ENCODE measurements at places on chromosomes 5 and 9. TPM values are rescaled to one million over a fixed set of nuclear protein-coding genes. Genes with fewer than 3 reads are reported as not detected.

TMEM252 gene
- total RNA-seq, result not detected

NAIF1 gene
- 14.9 TPM for total RNA-seq

NR4A3 gene
- 0.46 TPM for total RNA-seq

PCDHGB4 gene
- total RNA-seq, result 6.5 TPM

GTF3C4 gene
- total RNA-seq, result 19.0 TPM

MYOT gene
- not detected for total RNA-seq

STKLD1 gene
- 1.4 TPM for total RNA-seq

SV2C gene
- not detected for total RNA-seq

ACOT12 gene
- total RNA-seq, result not detected

GABRA6 gene
- not detected for total RNA-seq

DNA sequence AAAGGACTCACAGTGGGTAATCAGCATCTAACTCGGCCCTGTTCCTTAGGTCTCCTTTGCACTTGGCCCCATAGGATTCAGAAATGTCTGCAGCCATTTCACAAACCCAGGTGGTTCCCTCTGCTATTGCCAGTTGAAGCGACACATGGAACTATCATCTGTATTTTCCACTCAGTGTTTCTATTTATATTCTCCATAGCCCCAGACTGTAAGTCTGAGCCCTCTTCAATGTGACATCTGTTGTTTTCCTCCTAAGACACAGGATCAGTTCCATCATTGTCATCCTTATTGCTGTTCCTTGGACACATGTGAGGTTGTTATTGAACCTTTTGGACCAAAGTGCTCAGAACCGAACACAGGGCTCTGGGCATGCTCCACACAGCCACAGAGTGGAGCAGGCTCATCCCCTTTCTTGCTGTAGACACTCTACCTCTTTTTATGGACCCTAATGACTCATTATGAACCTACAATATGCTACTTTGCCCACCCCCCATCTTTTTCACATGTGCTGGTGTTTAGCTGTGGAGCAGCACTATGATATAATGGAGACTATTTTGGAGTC lies 36.4 kb downstream of the GARNL3 start:
- DNase-seq, result no peak

DNA sequence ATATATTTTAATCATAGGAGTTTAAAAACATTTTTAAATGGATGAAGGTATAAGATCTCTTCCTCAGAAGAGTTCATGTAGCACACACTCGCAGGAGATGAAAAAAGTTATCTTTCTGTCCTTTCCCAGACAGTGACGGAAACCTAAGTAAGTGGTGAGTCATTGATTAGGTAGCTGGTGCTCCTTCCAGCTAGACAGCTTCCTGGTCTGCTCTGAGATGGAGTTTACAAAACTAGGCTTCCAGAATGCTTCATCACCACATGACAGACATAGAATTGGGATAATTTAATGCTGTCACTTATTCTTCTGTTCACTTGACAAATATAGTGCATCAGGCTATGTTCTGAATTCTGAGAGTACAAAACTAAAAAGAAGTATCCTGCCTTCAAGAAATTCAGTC lies 2393.0 kb upstream of the C9orf72 start:
- no peak for DNase-seq

DNA sequence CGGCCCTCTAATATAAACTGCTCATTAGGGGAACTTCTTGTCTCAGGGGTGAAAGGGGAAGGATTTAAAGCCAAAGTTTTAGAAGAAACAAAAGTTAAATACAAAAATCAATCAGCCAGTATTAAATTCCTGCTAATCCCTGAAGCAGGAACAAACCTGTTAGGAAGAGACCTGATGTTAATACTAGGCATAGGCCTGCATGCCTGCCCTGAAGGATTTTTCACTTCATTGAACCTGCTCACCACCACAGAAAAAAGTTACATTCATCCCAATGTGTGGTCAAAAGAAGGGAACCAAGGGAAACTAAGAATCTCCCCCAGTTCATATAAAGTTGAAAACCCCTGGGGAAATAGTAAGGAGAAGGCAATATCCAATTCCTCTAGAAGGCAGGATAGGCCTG lies 9.4 kb upstream of the RNF180 start:
- DNase-seq, result no peak

DNA sequence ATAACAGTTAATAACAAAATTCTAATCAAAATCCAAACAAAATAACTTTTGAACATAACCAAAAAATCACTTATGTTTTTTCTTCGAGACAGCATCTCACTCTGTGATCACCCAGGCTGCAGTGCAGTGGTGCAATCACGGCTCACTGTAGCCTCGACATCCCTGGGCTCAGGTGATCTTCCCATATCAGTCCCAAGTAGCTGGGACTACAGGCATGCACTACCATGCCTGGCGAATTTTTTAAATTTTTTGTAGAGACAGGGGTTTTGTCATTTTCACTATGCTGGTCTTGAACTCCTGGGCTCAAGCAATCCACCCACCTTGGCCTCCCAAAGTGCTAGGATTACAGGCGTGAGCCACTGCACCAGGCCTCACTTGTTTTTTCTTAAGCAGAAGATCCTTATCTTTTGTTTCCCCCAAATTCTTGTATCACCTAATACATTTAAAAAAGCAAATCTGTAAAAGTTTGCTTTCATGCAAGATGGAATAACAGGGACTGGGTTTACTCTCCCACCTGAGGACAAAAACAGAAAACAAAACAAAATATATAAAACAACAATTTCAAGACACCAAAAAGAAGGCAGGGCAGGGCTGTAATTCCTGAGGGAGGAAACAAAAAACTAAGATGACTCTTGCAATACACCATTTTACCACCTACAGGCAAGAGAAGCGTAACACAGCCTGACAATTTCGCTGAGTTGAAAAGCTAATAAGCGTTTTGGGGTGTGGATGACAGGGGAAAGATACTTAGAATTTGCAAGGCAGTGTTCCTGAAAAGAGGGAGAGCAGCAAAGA lies 71.4 kb downstream of the RAPGEF6 start:
- DNase-seq, result no peak

- no peak for DNase-seq
These were observed 19.5 kb downstream of the SLC22A5 start for GRCh38 chr5:132389051-132389331.

DNA sequence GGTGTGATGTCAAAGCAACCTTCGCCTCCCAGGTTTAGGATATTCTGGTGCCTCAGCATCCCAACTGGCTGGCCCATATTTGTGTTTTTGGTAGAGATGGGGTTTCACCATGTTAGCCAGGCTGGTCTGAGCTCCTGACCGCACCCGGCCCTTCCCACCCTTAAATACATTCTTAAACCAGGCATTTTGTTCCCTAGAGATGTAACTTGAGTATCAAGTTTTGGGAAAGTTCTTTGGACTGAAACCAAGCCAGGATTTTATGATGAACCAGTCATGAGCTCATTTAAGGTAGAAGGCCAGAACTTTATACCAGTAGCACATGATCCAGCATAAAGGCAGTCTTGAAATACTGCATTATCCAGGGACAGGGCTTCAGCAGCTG lies 3.5 kb downstream of the RPL7A start:
- DNase-seq, result no peak

DNA sequence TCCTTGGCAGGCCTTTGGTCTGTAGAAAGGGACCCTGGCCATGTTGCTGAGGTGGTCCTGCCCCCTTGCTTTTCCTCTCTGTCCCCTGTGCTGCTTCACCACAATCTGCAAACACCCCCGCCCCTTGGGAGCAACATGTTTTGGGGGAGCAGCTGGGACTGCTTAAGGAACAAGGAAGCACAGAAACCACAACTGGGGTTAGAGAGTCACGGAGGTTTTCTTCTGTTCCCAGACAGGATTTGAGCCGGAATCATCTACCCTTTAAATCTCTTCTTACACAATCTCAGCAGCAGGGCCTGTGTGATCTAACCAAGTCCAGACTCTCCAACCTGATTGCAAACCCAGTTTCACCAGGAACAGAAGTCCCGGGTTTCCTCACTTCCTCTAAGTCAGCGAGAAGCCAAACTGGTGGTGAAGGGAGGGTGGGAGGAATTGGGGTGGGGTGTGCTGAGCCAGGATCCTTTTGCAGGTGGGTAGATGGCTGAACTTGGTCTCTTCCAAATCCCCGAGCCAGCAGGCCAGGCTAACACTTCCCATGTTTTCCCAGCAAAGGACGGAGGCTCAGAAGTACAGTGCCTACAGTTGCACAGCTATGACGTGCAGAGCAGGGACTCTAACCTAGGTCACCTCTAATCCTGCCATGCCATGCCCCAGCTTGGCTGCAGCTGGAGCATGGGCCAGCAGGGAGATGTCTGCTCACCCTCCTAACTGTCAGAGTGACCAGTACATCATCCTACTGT lies 25.0 kb downstream of the SH3PXD2B start:
- no peak for DNase-seq

DNA sequence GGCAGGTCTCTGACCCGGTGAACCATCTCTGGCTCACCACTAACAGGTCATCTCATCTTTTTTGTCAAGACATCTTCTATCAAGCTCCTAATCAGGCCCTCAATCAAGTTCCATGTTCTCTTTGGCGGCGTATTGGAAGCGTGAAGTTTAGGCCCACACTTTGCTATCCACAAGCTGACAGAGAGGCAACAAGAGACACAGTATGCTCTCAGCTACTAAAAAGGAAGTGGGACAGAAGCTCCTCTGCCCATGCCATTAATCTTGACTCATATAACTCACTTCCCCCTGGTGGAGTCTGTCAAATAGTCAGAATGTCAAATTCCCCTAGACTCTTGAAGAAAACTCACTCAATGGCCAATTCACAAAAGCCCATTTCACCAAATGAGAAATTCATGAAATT lies 77.6 kb upstream of the TMC1 start:
- DNase-seq, result no peak

DNA sequence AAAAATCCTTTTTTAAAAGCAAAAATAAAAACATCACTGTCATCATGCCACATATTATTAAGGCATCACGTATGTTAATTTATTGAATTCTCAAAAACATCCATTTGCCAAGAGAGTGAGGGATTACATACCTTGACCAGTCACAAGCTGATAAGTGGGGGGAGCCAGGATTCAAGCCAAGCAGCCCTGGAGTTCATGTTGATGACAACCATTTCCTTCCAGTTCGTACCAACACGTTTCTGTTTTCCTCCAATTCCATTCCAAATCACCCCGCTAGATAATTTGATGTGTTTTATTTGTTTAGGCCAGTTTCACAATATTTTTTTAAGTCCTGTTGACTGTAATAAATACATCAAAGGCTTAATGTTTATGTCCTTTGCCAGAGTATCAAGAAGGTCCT lies 53.0 kb downstream of the SLC1A3 start:
- DNase-seq, result no peak

GRCh38 chr9:84206801-84207370 lies 133.7 kb downstream of the SLC28A3 start:
- no peak for DNase-seq

DNA sequence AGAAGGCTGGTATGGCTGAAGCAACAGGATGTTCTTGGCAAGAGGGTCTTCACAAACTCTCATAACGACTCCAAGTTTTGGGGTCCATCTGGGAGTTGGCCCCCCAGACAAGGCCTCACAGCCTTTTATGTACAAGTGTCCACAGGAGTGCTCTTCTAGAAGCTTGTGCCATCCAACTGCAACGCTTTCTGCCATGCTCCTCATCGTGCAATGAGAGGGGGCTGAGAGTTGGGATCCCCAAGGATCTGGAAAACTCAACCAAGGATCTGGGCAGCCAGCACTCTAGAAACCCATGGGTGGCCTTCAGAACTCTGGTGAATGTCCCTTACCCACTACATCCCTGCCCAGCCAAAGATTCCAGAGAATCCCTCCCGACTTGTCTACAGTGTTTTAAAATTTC lies 8.5 kb upstream of the AMBP start:
- no peak for DNase-seq

- DNase-seq, result no peak
These were observed 629.3 kb upstream of the RGMB start for GRCh38 chr5:98144116-98144515.

- no peak for DNase-seq
These were observed 23.9 kb upstream of the DMRT2 start for GRCh38 chr9:1026219-1026618.

- DNase-seq, result no peak
These were observed 76.0 kb downstream of the COL15A1 start for GRCh38 chr9:99019510-99020331.

GRCh38 chr5:113092683-113093082 lies 116.1 kb downstream of the DCP2 start:
- DNase-seq, result no peak

DNA sequence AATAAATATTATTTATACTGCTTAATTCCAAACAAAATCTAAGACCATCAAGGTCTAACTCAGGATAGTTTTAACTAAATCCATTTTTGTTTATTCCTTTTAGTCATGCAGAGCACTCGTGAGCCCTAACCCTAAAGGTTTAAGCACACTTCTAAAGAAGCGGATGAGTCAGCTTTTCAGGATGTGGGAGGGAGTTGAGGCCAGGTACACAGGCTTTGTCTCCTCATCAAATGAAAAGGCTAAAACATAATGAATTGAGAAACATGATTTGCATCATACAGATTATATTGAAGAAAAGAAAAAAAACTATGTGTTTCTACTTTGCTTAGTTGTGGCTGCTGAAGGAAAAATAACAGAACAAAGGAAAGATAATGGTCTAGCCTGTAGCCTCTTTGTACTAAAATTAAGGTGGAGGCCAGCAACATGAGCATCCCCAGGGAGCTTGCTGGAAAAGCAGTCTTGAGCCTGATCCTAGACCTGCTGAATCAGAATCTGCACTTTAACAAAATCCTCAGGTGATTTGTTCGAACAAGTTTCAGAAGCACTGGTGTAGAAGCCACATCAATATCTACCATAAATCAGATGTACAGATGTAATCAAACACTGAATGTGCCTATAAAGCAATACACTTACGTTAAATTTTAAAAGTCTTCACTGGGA lies 21.1 kb upstream of the ISCA1 start:
- DNase-seq, result no peak

DNA sequence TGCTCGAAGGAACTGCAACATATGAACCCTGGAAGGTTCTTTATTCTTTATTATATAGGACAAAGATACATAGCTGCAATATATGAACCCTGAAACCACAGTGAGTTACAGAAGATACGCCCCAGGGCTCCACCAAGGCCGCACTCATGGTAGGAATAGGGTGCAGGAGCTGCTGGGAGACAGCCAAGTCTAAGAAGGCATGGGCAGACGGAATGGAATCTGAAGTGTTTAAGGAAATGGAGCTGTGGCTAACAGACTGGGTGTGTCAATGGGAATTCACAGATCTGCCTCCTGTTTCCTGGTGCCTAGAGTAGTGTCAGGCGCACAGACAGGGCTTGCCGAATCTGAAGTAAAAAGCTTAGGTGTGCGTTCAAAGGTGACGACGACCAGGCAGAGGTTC lies 286.4 kb downstream of the DENND1A start:
- DNase-seq, result no peak

GRCh38 chr5:98929710-98930298 lies 997 bp upstream of the CHD1 start:
- DNase-seq, result no peak

DNA sequence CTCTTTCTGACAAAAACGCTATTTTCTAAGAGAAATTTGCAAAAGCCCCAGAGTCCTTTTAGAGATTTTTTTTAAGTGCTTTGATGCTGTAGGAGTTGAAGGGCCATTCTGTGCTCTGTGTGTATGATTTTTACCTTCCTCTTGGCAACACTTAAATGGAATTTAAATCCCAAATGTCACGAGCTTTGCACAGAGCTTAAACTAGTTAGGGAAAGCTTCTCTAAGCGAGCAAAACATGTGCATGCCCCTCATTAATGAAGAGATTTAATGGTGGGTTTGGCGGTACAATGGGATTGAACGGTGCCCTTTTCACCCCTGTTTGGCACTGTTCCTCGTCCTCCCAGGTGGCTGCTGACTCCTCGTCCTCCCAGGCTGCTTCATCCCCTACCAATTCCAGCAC lies 220.7 kb downstream of the DRD1 start:
- no peak for DNase-seq
